Large intestine (tissue), 12 donors: ENCODE measurements at places on chromosomes 4 and X. TPM values are rescaled to one million over a fixed set of nuclear protein-coding genes. Genes with fewer than 3 reads are reported as not detected.

REELD1 gene
- 0.45 TPM for polyA plus RNA-seq

RS1 gene
- polyA plus RNA-seq: 0.03 TPM

MMRN1 gene
- polyA plus RNA-seq: 22.4 TPM

TMEM31 gene
- 0.43 TPM for polyA plus RNA-seq

TBX22 gene
- 0.03 TPM for polyA plus RNA-seq

PNMA6A gene
- 11.9 TPM for polyA plus RNA-seq

SPANXN2 gene
- 1.6 TPM for polyA plus RNA-seq

HAND2 gene
- polyA plus RNA-seq: 37.1 TPM

- H3K4me1 ChIP-seq: no peaks in the 10 kb centered on the region
- no peaks in the 10 kb centered on the region for H3K27me3 ChIP-seq
- no peak overlapping the region for H3K27ac ChIP-seq
- no peaks in the 10 kb centered on the region for H3K36me3 ChIP-seq
These were observed 197.0 kb downstream of the STIM2 start for GRCh38 chr4:27057662-27058061.

GRCh38 chr4:88353324-88353723 is 25.3 kb upstream of the HERC6 start:
- no peaks in the 10 kb centered on the region for H3K4me1 ChIP-seq
- no peaks in the 10 kb centered on the region for H3K36me3 ChIP-seq
- no peak overlapping the region for H3K27ac ChIP-seq
- H3K27me3 ChIP-seq: no peaks in the 10 kb centered on the region
- no peak for DNase-seq

- no peaks in the 10 kb centered on the region for H3K36me3 ChIP-seq
- no peaks in the 10 kb centered on the region for H3K27me3 ChIP-seq
- no peaks in the 10 kb centered on the region for H3K4me1 ChIP-seq
- H3K27ac ChIP-seq: no peak overlapping the region
- DNase-seq: no peak
- no peak overlapping the region for H3K4me3 ChIP-seq
These were observed 497.9 kb downstream of the SMARCA1 start for GRCh38 chrX:129025376-129025775.

DNA sequence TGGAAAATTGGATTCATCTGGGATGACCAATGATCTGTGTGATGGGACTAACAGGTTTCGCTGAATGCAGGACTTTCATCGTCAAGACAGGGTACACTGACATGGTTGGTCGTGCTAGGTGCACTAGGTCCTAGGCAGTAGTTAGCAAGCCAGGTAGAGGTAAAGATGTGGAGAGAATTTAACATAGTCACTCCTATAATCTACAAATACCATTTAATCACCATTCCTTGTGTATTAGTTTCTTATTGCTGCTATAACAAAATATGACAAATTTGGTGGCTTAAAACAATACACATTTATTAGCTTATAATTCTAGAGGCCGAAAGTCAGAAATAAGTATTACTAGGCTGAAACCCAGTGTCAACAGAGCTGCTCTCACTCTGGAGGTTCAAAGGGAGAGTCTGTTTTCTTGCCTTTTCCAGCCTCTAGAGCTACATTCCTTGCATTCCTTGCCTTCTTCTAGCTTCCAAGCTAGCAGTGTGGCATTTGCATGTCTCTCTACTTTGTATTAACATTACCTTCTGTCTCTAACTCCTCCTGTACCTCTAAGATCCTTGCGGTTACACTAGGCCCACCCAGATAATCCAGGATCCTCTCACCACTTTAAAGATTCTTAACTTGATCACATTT is 98.7 kb upstream of the GRIA3 start:
- H3K27me3 ChIP-seq: no peaks in the 10 kb centered on the region
- DNase-seq: no peak
- H3K27ac ChIP-seq: no peak overlapping the region
- no peaks in the 10 kb centered on the region for H3K36me3 ChIP-seq
- H3K4me3 ChIP-seq: no peak overlapping the region
